Kidney capillary endothelial cell (primary cell): ENCODE measurements at places on chromosomes 1 and 21.

- no peak for DNase-seq
Measured at GRCh38 chr1:36765785-36766300, 268.5 kb downstream of the GRIK3 start.

DNA sequence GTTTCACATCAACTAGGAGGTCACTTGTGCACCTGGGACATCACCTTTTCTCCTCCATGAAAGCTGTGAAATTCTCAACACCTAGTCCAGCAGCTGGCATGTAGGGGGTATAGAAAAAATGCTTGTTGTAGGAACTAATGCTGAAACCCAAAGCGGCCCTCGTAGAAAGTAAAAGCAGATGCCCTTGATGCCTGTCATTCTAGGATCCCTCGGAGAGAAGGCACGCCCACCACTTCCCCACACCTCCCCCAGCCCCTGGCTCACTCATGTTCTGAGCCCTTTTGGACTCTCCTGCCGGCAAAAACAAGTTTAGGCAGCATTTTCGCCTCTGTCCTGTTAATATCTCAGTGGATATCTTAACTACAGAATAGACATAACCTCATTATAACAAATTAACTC lies 36.5 kb downstream of the RIPK4 start:
- DNase-seq = no peak

GRCh38 chr1:149936992-149937705 lies 470 bp upstream of the MTMR11 start:
- no peak for DNase-seq

DNA sequence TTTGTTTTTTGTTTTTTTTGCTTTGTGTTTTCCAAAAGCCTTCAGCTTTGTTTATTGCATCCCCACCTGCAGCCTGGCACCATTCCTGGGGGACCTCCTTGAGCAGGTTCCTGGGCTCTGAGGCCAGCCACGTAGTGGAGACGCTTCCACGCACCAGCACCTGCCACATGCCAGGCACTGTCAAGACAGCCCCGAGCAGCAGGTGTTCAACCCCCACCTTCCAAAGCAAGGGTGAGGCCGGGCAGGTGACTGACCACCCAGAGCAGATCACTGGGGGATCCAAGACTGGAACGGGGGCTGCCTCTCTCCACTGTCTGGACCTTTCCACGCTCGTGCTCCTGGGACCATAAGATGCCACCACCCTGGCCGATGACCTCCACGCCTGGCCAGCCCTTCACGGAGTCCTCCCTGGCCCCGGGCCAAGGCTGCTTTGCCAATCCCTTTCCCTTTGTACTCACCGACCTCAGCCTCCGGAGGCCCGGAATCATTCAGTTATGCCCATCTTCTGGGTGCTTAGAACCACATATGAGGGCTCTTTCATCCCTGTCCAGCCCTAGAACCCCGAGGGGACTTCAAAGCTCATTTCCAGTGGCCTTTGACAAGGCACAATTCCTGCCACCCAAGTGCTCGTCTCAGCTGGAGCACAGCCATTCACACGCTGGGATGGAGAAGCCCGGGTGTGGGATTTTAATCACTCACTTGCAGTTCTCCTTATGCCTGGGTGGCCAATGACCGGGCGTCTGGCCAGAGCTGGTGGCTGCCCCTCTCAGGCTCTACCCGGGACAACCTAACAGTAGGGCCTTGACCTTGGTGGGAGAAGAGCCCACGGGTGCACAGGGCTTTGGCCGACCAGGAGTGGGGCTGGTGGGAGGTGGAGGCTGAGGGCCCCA lies 330.8 kb downstream of the NPHP4 start:
- no peak for DNase-seq
